ENCODE measurements at places on chromosomes 1 and 21. TPM values are rescaled to one million over a fixed set of nuclear protein-coding genes. Genes with fewer than 3 reads are reported as not detected.

DNA sequence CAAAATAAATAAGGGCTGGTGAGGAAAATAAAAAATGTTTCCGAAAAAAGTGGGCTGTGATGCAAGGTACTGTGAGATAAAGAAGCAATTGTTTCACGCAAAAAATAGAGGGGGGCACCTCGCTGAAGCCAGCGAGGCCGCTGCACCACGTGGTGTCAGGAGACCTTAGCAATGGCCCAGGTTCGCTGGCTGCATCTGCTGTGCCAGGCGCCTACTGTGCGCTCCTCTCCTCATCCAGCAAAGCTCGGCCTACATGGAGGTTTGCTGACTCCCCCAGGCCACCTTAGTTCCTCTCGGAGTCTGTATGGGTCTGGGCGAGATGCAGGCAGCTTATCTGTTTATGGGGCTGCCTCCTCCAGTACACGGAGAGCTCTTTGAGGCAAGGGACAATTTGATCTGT lies 119.6 kb downstream of the NR5A2 start:
- no peak for DNase-seq

DNA sequence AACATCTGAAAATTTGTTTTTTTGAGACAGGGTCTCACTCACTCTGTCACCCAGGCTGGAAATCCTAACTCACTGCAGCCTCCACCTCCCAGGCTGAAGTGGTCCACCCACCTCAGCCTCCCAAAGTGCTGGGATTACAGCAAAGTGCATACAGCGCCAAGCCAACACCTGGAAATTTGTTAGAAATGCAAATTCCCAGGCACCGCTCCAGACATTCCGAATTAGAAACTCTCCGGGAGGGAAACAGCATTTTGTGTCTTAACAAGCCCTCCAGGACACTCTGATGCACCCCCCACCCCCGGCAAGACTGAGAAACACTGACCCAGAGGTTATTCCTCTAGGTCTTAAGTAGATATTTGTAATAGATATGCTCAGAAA lies 49.1 kb downstream of the ARID4B start:
- DNase-seq = no peak

DNA sequence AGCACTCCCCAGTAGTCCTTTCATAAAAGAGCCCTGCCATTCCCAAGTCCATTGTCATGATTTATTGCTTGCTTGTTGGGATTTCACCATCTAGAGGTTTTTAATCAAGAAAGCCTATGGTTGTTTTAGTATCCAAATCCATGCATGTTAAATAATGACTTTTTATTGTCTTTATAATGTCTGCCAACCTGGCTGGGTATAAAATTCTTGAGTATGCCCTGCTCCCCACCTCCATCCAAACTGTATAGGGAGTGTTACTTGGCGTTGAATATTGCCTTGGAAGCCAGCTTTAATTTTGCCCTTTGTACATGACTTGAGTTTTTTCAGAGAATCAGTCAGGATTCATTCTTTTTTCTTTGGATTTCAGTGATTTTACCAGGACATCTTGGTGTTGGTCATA lies 44.2 kb downstream of the DISC1 start:
- no peak for DNase-seq

C1orf74 gene
- 2.0 TPM for total RNA-seq

VANGL2 gene
- total RNA-seq = 2.0 TPM

Data from heart right ventricle (tissue), 16 donors.